Stimulated activated CD8-positive, alpha-beta memory T cell treated with anti-CD3 and anti-CD28 coated beads, Interleukin-4, amount 100 ng/mL, for 1 hour (primary cell): ENCODE measurements at places on chromosomes 1 and 21.
A peak's percentile ranks its signal among the peaks of the same experiment; 100 is the strongest.

- DNase-seq: no peak
Observed at GRCh38 chr1:59199719-59200376, 97.0 kb upstream of the FGGY start.

DNA sequence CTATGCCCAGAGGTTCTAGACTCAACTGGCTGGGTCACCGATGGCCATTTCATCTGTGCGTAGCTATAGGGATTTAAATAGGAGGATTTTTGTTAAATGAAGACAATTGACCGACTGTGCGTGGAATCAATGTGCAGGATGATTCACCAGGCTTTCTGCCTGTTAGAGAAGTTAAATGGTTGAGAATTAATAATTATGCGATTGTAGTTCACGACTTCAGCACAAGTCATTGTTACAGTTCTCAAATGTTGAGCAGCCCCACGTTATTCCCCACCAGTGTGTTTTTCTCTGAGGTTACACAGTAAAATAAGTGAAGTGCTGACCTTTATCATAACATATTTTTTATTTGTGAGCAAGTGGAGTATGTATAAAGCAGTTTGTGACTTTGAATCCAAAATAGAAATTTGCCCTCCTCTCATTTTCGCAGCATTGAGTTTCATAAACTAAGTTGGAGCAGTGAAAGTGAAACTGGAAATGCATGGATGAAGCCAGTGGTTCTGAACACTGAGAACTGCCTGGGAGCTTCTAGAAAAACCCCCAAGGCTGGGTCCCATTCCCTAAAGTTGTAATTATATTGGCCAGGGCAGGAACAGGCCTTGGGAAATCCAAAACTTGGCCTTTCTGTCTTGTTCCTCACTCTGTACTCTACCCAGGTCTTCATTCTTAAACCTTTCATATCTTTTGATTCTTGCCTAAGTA lies 102.6 kb downstream of the GALNT2 start:
- DNase-seq: no peak

GRCh38 chr1:241895013-241895412 lies 47.0 kb downstream of the EXO1 start:
- DNase-seq: no peak

GRCh38 chr21:40481764-40482163 lies 365.2 kb downstream of the DSCAM start:
- DNase-seq: no peak

DNA sequence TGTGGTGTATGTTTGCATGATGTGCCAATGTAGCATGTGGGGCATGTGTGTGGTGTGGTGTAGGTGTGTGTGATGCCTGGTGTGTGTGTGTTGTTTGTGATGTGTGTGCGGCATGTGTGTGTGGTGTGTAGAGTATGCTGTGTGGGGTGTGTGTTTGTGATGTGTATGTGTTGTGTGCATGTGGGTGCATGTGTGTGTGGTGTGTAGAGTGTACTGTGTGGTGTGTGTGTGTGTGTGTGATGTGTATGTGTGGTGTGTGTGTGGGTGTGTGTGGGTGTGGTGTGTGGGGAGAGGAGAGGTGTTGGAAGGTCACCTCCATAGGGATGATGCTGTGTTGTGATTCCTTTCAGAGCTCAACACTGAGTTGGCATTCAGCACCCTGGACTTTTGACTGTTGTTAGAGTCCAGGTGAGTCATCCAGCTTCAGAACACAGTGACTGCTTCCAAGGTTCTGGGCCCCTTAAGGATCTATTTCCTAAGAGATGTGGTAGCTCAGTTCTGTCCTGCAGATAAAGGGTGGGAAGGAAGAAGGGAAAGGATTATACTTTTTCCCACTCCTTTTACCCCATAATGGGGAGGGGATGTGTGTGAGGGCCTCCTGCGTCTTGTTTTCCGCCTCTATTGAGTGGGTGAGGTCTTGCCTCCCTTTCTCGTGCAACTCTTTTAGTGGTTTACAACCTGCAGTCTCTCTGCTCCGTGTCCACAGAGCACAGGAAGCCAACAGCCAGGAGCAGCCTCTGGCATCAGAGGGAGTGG lies 47.6 kb downstream of the RHOU start:
- DNase-seq: no peak

GRCh38 chr1:212453156-212453857 lies 20.6 kb downstream of the NENF start:
- DNase-seq: no peak

DNA sequence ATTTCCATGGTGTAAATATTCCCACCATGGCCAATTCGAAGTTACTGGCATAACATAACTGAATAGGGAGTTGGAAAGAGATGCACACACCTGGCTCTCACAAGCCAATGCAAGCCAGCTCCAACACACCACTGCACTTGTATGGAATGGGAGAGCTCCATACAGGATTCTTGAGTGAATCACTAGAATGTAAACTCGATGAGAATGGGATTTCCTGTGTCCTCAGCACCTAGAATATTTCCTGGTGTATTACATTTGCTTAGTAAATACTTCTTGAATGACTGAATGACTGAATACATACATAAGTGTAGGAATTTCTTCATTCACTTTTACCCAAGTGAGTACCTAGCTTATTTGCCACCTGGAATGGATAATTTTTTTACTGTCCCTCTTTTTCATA lies 16.2 kb upstream of the PPIE start:
- no peak for DNase-seq

GRCh38 chr1:94553323-94553730 lies 11.8 kb upstream of the F3 start:
- no peak for DNase-seq

DNA sequence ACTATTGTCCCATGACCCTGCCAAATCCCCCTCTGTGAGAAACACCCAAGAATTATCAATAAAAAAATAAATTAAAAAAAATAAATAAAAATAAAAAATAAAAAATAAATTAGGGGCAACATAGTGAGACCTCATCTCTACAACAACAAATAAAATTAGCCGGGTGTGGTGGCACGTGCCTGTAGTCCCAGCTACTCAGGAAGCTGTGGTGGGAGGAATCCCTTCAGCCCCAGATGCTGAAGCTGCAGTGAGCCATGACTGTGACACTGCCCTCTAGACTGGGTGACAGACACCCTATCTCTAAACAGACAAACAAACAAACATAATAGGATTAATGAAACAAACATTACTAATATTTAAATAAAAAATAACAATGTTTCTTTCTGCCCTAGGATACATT lies 34.3 kb downstream of the MRPL37 start:
- DNase-seq: no peak

- DNase-seq: no peak
Observed at GRCh38 chr21:45248301-45248892, 39.3 kb downstream of the POFUT2 start.

- DNase-seq: no peak
Observed at GRCh38 chr1:31378001-31378400, 5.1 kb upstream of the FABP3 start.

- DNase-seq: no peak
Observed at GRCh38 chr1:81712425-81712824, 88.3 kb upstream of the ADGRL2 start.

DNA sequence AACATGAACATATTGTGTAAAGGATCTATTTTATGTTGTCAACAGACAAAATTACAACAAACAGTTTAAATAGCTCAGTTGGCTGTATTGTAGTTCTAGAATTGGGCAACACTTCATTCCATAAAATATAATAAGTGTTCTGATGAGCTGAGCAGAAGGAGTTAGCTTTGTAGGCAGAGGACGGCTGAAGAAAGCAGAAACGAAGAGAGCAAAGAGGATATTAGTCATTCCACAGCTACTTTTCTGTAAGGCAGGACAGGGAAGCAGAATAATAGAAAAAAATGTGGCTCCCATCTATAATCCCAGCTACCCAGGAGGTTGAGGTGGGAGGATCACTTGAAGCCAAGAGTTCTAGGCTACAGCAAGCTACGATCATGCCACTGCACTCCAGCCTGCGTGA lies 20.2 kb upstream of the IVNS1ABP start:
- no peak for DNase-seq

DNA sequence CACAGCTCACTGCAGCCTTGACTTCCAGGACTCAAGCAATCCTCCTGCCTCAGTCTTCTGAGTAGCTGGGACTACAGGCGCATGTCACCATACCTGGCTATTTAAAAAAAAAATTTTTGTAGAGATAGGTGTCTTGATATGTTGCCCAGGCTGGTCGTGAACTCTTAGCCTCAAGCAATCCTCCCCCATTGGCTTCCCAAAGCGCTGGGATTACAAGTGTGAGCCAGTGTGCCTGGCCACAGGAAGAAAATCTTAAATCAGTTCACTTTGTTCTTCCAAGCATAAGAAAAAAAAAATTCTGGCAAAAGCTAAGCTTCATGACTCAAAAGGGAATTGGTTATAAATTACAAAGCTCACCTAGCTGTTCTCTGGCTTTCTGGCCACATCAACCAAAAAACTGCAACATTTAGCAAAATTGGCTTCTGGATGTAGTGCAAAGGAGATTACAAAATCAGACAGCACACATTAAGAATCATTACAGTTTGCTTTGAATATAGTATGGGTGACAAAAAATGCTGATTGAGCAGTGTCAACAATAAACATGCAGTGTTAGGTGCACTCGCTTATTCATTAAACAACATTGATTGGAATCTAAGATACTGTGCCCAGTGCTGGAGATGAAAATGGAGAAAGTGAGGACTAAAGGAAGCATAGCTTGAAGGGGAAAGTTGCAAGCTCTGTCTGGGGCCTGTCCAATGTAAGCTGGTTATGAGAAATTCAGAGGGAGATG lies 76.7 kb downstream of the KCTD3 start:
- DNase-seq: no peak

DNA sequence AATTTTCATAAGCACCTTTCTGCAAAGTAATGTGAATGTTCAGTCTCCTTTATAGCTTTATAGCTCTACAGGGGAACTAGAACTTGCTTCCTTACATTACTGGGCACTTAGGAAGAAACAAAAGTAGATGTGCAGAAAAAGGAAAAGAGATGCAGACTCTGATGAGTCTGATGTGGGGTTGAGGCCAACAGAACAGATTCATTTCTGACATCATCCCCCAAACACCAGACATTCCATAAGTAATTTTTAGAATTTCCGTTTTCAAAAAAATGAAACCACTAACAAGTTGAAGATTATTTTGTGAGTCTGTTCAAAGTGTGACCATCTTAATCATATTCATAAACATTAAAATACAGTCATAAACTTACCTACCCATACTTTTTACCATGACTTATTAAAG lies 96.0 kb downstream of the NRIP1 start:
- DNase-seq: no peak

GRCh38 chr1:48740621-48741020 lies 36.1 kb downstream of the BEND5 start:
- DNase-seq: no peak

- DNase-seq: no peak
Observed at GRCh38 chr1:61395146-61395800, 312.9 kb downstream of the NFIA start.

DNA sequence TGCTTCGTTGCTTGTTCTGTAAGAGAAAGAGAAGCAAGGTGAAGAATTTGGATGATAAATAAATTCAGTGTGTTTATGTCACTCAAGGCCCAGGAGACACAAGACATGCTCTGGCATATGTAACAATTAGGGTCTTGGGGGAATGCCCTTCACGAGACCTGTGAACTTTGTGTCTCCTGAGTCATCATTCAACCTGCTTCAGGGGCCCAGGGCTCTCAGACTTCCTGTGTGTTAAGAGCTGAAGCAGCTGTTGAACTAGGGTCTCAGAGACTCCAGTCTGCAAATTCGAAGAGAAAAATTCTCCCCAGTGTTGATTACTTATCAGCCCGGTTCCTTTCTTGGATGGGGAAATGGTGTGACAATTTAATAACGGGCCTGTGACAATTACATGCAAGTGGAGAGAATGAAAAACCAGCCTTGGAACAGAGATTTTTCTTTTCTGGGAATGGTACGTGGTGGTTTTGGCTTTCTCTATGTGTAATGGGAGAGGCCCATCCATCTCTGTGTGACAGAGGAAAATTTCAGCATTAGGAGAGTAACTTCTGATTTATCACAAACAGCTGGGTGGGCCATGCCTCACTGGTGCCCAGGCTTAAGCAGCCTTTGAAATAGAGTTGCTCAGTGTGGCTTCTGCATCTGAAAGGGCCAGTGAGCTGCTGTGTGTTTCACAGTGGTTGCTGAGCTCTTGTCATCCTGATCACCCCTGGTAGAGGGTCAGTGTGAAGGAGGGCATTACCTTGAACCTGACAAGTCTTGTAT lies 22.4 kb downstream of the HUNK start:
- no peak for DNase-seq

DNA sequence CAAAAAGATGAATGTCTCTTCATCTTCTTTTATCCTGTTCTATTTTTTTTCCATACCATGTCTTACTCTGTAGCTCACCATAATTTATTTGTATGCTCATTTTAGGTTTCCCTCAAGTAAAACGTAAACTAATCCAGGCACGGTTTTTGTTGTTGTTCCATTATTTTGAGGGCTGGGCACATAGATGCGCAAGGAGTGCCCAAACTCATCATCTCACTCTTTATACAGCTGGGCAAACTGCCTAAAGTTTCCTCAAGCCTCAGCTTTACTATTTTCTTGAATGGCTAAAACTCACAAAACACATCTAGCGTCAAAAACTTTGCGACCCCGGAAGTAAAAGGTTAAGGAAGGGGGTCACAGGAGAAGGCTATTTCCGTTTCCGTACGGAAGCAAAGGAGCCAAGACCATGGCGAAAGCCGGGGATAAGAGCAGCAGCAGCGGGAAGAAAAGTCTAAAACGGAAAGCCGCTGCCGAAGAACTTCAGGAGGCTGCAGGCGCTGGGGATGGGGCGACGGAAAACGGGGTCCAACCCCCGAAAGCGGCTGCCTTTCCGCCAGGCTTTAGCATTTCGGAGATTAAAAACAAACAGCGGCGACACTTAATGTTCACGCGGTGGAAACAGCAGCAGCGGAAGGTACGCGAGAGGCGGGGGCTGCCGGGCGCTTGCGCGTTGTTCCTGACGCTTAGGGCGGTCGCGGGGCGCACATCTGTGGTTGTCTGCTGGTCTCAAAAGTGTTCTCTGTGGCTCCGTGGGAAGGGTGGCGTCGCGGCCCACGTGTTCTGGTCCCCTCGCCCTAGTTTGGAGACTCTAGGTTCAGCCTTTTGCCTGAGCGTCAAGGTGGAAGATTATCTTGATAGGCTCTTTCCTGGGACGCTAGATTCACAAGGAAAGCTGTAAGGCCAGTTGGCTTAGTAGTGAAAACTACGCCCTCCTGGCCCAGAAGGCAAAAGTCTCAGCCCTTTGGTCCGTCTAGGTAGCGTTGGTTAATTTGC lies at the start of gene RPF1:
Gene RPF1 (plus strand): TSS at position 391 of the 993 bp plus-strand sequence. CDS start 16 bp downstream, at position 407.
- peak; percentile 61 for DNase-seq

GRCh38 chr21:33096426-33096825 lies 26.5 kb downstream of the OLIG1 start:
- DNase-seq: no peak

DNA sequence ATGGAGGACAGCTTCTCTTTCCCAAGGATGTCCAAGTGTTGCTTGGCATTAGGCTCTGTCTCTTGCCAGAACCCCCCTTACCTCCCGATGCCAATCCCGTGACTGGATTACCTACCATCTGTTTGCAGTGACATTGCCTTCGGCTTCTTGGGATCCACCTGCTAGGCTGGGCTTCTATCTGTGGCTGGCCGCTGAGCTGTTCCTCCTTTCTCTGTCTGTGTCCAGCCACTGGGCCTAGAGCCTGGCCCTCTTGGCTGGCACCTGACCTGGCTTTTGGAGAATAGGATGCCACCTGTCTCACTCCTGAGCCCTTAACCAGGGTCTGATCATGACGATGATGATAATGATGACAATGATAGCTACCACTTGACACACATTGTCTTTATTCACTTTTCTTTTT lies 41.6 kb upstream of the STUM start:
- no peak for DNase-seq
